Kasumi-1 (cell line): ENCODE measurements at places on chromosomes 2 and 18.

- DNase-seq: peak; percentile 25
These were observed 1.6 kb downstream of the CRIM1 start for GRCh38 chr2:36356990-36357846.

DNA sequence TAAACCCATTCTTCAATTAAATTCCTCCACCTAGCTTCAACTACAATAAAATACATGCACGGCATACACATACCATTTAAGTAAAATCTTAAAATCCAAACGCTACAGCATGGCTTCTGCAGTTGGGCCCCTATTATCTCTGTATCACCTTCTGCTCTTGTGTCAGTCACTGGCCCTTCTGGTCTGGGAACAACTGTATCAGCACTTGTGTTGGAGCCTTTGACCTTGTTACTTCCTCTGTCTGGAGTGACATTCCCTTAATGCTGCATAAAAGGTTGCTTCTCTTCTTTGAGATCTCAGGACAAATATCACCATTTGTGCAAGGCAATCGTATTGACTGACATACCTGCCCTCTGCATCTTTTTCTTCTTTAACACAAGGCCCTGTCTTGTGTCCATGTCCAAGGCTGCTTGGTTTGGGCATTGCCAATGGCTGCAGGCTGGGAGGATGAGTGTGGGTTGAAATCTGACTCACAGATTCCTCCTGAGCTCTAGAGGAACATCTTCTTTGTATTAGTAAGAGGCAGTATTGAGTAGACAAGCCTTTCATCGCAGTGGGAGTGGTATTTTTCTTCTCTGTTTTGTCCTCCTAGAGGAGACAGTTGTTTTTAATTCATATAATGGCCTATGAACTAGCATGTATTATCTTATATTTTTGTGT is 267.8 kb upstream of the TRIB2 start:
- no peak for DNase-seq

GRCh38 chr2:203662951-203663350 is 43.5 kb upstream of the CD28 start:
- no peak for DNase-seq

- DNase-seq: no peak
These were observed 43.4 kb upstream of the MTCL1 start for GRCh38 chr18:8661754-8662559.

DNA sequence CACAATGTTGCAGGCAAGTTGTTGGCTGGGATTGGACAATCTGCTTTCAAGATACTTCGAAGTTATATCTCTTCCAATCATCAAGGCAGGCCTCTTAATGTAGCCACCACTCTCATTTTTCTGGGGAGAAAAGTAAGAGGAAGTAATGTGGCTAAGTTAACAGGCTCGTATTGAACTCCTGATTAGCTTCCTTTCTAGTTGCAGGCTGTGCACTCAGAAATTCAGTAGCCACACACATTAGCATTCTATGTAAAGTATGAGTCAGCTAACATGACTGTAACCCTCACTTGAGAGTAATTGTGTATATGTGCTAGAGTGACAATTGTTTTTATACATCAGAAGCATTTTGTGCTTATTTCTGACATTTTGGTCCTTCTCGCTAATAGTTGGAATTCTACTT is 3.3 kb downstream of the TWSG1 start:
- peak; percentile 96 for DNase-seq

- DNase-seq: peak; percentile 47
These were observed 4.9 kb upstream of the IL1B start for GRCh38 chr2:112841295-112842044.

DNA sequence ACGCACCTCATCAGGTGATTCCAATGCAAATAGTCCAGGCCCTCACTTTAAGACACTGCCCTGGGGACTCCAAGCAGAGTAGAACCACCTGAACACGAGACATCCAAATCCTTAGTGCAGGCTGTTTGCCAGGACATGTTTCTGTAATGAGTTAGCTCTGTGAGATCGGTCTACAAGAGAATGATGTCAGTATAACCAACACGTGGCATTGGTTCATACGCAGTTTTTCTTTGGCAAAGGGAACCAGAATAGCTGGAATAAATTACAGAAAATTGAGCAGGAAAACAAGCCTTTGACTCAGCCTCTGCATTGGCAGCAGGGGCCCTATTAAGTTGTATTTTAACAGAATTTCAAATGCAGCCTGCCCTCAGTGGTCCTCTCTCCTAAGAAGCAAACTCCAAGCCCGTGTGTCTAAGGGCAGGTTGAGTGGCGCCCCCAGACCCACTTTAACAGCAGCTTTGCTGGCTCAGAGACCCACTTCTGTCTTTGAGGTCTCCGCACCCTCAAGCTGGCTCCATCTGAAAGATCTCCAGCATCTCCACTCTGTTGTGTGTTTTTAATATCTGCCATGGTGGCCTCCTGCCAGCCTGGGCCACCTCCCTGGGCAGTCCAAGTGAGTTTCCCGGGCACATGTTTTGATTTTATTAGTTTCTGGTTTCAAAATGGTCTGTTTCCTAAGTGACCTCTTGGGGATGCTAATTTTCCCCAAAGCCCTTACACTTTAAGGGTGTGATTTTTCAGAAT is 61.3 kb downstream of the ALPK2 start:
- DNase-seq: no peak

GRCh38 chr2:221262651-221263050 is 309.5 kb downstream of the EPHA4 start:
- no peak for DNase-seq

DNA sequence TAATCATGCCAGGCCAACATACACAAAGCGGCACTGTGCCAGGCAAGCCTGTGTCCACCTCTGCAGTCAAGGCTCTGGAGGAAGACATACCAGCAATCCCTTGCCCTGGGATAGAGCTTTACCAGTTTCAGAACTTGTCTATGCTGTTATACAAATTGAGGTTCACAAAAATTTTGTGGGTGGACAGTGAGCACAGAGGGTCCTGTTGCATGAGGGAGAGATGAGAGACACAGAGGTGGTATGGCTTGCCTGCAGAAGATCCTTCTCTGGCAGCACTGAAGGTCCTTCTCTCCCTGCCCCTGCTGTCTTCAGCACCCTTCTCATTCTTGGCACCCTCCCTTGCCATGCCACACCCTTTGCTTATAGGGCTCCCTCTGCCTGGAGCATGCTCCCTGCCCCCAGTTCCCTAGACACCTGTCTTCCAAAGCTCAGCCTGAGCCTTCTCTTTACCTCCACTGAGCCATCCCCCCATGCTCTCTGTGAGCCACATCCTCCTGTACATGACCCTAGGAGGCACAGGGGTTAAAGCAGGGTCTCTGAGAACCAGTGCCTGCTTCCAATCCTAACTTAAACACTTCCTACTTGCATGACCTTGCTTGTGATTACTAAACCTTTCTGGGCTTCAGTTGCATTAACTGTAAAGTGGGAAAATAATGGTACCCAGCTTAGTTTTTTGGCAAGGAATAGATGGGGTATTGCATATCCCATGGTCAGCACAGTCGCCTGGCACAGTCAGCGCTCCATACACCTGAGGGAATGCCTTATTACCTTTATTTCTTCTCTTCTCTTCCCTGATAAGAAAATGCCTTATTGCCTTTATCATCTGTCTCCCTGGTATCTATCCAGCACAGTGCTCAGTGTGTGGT is 857 bp downstream of the FABP1 start:
- DNase-seq: no peak

DNA sequence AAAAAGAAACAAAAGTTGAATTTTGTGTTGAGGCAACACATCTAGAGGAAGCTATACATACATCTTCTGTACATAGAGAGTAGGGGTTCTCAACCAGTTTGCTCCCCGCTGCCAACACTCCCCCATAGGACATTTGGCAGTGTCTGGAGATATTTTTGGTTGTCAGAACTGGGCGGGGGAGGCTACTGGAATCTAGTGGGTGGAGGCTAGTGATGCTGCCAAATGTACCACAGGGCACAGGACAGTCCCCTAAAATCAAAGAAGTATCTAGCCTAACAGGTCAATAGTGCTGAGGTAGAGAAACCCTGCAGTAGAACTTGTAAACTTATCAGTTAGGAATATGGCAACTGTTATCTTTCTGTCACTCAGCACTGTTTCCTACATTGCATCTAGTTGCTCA is 21.3 kb downstream of the ADAM23 start:
- DNase-seq: no peak

DNA sequence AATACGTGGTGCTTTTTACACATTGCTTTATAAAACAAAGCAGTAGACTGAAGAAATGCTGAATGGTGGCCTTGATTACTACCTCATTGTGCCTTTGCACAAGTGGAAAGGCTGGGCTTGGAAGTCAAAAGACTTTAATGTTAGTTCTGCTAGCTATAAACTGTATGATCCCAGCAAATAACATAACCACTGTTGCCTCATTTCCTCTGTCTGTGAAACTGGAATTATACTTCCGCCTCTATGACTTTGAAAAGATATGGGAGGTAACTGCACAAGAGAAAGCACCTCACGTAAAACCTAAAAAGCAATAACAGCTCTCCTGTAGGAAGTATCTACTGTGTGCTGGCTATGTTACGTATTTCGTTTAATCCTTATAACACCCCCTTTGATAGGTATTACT is 43.4 kb upstream of the DSC1 start:
- DNase-seq: peak; percentile 51

- no peak for DNase-seq
These were observed 72.3 kb upstream of the RAB12 start for GRCh38 chr18:8536922-8537321.

DNA sequence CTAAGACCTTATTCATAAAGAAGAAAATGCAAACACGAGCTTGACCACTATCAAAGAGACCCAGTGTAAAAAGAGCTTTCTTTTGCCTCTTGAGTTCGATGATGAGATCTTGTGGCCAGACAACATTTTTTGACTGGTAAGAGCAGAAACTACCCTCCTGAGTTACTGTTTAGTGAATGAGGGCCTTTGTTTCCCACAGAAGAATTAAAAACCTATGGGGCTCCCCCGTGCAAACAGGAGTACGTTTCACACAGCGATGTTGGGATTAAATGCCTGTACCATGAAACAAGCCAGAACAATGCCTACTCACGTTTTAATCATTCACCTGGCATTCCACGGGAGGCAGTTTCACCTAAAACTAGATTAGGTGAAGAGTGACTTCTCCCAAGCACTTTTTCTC is 36.0 kb downstream of the MYCN start:
- no peak for DNase-seq

GRCh38 chr2:170405326-170405725 is 227.4 kb downstream of the MYO3B start:
- DNase-seq: no peak

GRCh38 chr2:207390302-207391095 is 139.3 kb upstream of the CREB1 start:
- no peak for DNase-seq
